ENCODE measurements at places on chromosomes 13 and 19.

DNA sequence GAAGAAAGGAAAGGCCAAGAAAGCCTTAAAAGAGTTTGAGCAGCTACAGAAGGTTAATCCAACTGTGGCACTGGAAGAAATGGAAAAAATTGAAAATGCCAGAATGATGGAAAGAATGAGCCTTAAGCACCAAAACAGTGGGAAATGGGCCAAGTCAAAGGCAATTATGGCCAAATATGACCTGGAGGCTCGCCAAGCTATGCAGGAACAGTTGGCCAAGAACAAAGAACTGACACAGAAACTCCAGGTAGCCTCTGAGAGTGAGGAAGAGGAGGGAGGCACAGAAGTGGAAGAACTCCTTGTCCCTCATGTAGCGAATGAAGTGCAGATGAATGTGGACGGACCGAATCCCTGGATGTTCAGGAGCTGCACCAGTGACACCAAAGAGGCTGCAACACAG lies 5.1 kb downstream of the UTP14C start:
- H3K27ac ChIP-seq, result no peak overlapping the region
- DNase-seq, result no peak
- no peak overlapping the region for H3K4me3 ChIP-seq
- H3K27me3 ChIP-seq, result no peaks in the 10 kb centered on the region
- H3K36me3 ChIP-seq, result peaks cover 85% of the 10 kb centered on the region

DNA sequence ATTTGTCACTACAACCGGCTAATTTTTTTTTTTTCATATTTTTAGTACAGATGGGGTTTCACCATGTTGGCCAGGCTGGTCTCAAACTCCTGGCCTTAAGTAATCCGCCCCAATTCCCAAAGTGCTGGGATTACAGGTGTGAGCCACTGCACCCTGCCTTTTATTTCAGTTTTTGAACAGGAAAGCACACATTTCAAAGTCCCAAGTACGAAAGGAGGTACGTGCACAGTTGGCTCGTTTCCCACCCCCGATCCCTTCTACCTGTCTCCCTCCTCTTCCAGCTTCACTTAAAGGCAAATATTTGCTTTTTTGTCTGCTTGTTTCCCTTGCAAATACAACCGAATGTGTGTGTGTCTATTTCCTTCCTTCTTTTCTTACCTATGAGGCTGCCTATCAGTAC lies 30.5 kb downstream of the ZIC5 start:
- peaks cover 16% of the 10 kb centered on the region for H3K27me3 ChIP-seq
- no peak overlapping the region for H3K27ac ChIP-seq
- no peak for DNase-seq
- H3K4me3 ChIP-seq, result no peak overlapping the region

DNA sequence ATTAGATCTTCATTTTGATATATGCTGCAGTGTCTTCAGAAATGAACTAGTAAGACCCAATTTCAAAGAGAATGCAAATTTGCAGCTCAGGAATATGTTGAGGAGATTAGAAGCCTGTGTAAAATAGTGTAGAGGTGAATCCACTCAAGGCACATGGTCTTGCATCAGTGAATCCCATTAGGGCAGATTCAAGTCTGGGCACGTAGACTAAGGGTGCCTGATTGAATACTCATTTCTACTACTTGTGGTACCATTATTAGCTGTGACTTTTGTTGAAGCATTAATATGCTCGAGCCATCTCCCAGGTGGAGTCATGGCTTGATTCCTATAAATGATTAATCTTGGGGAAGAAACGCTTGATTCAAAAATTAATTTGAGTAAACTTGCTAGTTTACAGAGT lies 129.4 kb downstream of the AKAP11 start:
- DNase-seq, result no peak
- no peaks in the 10 kb centered on the region for H3K36me3 ChIP-seq
- H3K27ac ChIP-seq, result no peak overlapping the region
- no peaks in the 10 kb centered on the region for H3K27me3 ChIP-seq

DNA sequence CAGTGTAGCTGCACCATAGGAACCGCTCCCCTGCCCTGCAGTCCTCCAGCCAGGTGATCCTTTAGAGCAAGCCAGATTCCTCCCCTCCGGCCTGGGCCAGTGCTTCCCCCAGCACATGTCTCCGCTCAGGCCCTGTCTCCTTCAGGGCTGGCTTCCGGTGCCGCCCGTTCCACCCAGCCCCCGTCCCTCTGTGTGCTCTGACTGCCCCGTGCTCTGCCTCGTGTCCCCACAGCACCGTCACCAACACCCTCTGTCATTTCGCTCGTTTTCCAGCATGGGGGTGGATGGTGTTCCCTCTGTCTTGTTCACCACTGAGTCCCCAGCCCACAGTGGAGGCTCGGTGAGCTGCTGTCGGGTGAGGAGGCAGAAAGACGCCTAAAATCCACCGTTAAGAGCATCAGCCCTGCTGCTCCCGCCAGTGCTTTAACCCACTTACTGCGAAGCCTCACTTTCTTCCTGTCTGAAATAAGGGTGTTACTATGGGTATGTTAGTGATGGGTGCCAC lies 54.5 kb downstream of the TSSK6 start:
- peak overlapping the region; percentile 34 for H3K4me3 ChIP-seq
- peak; percentile 36 for DNase-seq
- H3K27me3 ChIP-seq, result no peaks in the 10 kb centered on the region
- H3K36me3 ChIP-seq, result peaks cover 21% of the 10 kb centered on the region
- peaks cover 72% of the 10 kb centered on the region for H3K4me1 ChIP-seq
- H3K27ac ChIP-seq, result peak overlapping the region; percentile 97

DNA sequence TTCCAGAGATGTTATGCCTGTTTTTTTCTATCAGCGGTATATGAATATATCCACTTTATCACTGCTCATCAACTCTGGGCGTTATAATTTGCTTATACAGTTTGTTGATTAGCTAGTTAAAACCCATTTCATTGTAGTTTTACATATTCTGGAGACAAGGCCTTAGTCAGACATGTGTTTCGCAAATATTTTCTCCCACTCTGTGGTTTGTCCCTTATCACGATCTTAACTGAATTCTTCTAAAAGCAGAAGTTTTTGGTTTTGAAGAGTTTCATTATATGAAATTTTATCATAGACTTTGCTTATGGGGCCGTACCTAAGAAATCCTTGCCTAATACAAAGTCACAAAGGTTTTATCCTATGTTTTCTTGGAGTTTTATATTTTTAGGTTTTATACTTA lies 84.6 kb downstream of the FRY start:
- H3K4me1 ChIP-seq, result peaks cover 14% of the 10 kb centered on the region
- H3K27ac ChIP-seq, result no peak overlapping the region
- no peak overlapping the region for H3K4me3 ChIP-seq
- no peaks in the 10 kb centered on the region for H3K36me3 ChIP-seq
- no peaks in the 10 kb centered on the region for H3K27me3 ChIP-seq

DNA sequence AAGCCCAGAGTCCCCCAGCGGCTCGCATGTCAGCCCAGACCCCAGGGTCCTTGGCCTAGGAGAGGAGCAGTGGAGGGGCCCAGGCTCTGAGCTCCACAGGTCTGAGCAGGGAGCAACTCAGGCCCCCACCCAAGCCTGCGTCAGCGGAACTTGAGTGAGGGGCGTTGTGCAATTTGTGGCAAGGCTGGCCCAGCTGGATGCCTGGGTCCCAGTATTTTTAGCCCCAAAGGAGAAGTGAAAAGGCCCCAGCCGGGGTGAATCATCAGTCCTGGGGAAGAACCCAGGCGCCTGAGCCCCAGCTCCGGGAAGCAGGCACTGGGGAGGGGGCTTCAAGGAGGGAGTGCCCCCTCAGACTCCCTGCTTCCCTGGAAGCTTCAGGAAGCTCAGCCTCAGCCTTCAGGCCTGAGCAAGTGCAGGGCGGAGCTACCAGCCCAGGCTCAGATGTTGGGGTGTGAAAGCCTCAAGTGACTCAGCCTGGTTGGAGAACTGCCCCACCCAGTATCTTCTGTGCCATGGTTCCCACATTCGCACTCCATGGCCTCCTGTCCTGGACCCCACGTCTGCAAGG lies 7.2 kb downstream of the MED29 start:
- peaks cover 42% of the 10 kb centered on the region for H3K4me1 ChIP-seq
- no peak overlapping the region for H3K27ac ChIP-seq
- H3K36me3 ChIP-seq, result peaks cover 34% of the 10 kb centered on the region
- no peak for DNase-seq
- no peak overlapping the region for H3K4me3 ChIP-seq
- H3K27me3 ChIP-seq, result no peaks in the 10 kb centered on the region

DNA sequence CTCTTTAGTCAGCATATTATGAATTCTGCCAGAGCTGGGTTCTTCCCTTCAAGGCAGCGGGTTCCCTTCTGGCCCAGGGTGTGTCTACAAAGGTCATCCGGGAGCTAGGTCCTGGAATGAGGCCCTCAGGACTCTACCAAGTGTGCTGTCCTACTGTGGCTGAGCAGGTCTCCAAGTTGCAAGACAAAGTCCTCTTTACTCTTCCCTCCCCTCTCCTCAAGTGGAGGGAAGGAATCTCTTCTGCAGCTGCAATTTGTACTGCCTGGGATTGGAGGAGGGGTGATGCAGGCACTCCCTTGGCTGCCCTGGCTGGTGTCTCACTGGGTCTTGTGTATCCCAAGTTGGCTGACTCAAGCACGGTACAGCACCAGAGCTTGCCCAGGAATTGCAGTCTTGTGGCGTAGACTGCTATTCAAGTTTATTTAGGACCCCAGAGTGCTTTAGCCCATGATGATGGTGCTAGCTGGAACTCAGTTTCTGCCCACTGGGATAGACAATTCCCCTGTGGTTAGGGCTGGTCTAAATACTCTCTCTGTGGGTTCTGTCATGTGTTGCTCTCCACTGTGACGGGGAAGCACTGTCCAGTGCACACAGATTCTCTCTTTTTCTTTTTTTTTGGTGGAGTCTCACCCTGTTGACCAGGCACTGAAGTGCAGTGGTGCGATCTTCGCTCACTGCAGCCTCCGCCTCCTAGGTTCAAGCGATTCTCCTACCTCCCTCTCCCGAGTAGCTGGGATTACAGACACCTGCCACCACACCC lies 28.5 kb downstream of the RFC3 start:
- H3K27me3 ChIP-seq, result peaks cover 3% of the 10 kb centered on the region
- H3K36me3 ChIP-seq, result peaks cover 63% of the 10 kb centered on the region
- no peak overlapping the region for H3K4me3 ChIP-seq
- DNase-seq, result no peak
- no peaks in the 10 kb centered on the region for H3K4me1 ChIP-seq
- H3K27ac ChIP-seq, result no peak overlapping the region

DNA sequence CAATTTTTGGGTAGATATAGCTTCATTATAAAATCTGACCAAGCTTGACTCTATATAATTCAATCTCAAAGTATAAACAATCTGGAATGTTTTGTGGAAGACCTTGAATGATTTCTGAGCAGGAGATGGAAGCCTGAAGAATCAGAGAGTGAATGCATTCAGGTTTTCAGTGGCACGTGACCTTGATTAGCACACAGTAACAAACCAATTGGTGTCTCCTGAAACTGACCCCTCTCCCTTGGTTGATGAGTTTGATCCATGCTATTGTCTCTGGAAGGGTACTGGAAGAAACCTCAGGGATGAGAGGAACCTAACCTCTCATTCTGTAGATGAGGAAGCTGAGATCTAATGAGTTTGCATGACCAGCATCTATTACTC lies 39.6 kb downstream of the PCDH8 start:
- no peak overlapping the region for H3K27ac ChIP-seq
- H3K4me3 ChIP-seq, result no peak overlapping the region

DNA sequence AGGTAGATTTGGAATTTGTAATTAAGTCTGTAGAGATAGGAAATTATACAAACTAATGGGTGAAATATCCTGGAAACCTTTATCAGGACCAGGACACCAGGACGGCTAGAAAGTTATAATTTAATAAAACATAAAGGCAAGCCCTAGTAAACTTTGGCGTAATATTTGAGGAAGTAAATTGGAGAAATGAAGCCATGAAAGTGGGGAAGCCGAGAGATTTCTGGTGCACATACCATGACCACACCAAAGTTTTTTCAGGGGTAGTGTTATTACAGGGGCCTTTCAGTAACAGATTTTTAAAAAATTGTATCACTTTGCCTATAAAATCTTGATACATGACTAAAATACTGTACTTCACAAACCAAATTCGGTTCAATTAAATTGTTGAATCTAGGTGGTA lies 54.7 kb upstream of the URAD start:
- H3K4me1 ChIP-seq, result no peaks in the 10 kb centered on the region
- no peak for DNase-seq
- H3K4me3 ChIP-seq, result no peak overlapping the region
- peaks cover 6% of the 10 kb centered on the region for H3K27me3 ChIP-seq
- H3K27ac ChIP-seq, result no peak overlapping the region

GRCh38 chr13:72920097-72920496 lies 138.2 kb downstream of the PIBF1 start:
- H3K27me3 ChIP-seq, result no peaks in the 10 kb centered on the region
- no peaks in the 10 kb centered on the region for H3K4me1 ChIP-seq
- no peak overlapping the region for H3K27ac ChIP-seq
- no peak for DNase-seq

- no peak overlapping the region for H3K4me3 ChIP-seq
- peaks cover 3% of the 10 kb centered on the region for H3K27me3 ChIP-seq
- DNase-seq, result no peak
- no peaks in the 10 kb centered on the region for H3K4me1 ChIP-seq
- H3K27ac ChIP-seq, result no peak overlapping the region
These were observed 143.3 kb upstream of the IPO5 start for GRCh38 chr13:97810152-97810551.

GRCh38 chr19:29535214-29535831 lies 9.5 kb downstream of the VSTM2B start:
- H3K27me3 ChIP-seq, result peaks cover 58% of the 10 kb centered on the region
- peak; percentile 28 for DNase-seq
- peaks cover 13% of the 10 kb centered on the region for H3K4me1 ChIP-seq
- peaks cover 40% of the 10 kb centered on the region for H3K36me3 ChIP-seq
- no peak overlapping the region for H3K27ac ChIP-seq
- no peak overlapping the region for H3K4me3 ChIP-seq

GRCh38 chr13:111047326-111047725 lies 67.8 kb upstream of the ARHGEF7 start:
- H3K27me3 ChIP-seq, result peaks cover 14% of the 10 kb centered on the region
- H3K36me3 ChIP-seq, result no peaks in the 10 kb centered on the region
- DNase-seq, result no peak
- H3K4me1 ChIP-seq, result peaks cover 5% of the 10 kb centered on the region

DNA sequence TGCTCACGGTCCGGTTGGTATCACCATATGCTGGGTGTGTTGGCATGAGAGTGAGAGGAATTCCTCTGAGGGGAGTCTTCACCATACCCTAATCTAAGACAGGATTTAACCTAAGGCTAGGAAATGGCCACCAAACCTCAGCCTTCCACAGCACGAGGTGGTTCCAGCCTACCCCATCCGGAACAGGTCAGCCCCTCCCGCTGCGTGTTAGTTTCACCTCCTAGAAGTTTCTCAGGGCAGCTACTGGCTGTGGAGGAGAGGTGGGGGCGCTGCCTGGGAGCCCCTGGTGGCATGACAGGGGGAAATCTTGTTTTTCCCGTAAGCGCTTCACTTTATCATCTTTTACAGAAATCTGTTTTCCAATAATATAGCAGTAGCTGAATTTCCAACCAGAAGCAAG lies 55.1 kb downstream of the RGCC start:
- no peak for DNase-seq
- no peak overlapping the region for H3K27ac ChIP-seq
- H3K36me3 ChIP-seq, result no peaks in the 10 kb centered on the region
- H3K4me1 ChIP-seq, result peaks cover 6% of the 10 kb centered on the region
- no peak overlapping the region for H3K4me3 ChIP-seq
- peaks cover 10% of the 10 kb centered on the region for H3K27me3 ChIP-seq
